Endodermal cell (in vitro differentiated cells): ENCODE measurements at places on chromosomes 2 and 18. TPM values are rescaled to one million over a fixed set of nuclear protein-coding genes. Genes with fewer than 3 reads are reported as not detected.
A peak's percentile ranks its signal among the peaks of the same experiment; 100 is the strongest.

DNA sequence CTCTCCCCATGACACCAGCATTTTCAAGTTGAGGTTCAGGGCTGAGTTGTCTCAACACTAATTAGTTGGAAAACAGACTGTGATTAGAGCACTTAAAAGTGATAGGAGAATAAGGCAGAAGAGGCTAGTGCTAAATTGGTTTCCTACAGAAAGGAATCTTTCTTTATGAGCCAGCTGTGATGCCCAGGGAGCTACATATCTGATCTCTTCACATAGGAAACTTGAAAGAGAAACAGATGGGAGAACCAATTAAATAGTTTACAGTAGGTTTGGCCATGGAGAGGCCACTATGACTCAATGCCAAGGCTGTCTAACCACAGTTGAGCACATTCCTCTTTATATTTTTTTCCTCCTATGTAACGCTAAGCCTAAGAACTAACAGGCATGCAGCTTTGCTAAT, 418.3 kb upstream of the CYRIA start:
- H3K36me3 ChIP-seq: no peaks in the 10 kb centered on the region
- H3K27ac ChIP-seq: no peak overlapping the region
- no peak for DNase-seq

DNA sequence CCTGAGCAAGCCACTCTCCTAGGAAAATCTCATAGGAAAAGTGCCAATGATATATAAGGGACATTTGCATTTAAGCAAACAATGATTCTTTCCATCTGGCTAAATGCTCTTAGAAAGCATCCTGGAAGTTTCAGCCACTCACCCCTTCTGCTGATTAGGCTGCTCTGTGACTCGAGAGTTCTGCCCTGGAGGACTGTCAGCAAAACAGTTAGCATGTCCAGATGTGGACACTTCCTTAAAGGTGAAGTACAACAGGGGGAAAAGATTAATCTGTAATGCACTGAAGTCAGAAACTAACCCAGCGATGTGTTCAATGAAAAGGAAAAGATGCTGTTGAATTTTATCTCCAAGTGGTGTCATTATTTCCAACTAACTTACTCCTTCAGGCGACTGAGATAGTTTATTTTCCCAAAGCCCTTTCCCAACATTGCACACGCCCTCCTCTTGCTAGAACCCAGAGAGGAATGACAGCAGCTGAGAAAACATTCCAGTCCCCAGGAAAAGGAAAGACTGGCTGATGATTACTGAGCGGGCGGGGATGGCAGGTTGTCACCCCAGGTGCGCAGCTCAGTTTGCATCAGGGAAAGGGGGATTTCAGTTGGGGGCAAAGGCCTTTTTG, 214.0 kb downstream of the SS18 start:
- H3K4me1 ChIP-seq: no peaks in the 10 kb centered on the region
- H3K27ac ChIP-seq: no peak overlapping the region
- H3K4me3 ChIP-seq: no peak overlapping the region

DNA sequence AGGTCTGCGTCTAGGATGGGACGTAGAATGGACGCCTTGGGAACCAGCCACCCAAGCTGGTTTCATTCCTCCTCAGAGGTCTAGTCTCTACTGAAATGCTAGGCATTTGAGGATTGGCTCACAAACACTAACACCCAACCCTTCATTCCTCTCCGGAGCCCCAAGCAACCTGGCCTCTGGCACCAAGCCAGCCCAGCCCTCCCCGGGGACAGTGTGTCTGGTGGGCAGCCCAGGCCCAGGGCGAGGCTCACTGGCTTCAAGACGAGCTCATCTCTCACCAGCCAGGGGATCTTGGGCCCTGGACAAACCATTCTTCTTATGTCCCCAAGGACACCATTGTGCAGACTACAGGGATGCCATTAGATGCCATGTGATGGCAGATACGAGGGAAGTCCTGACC, 182.5 kb downstream of the CTIF start:
- no peaks in the 10 kb centered on the region for H3K4me1 ChIP-seq
- H3K36me3 ChIP-seq: peaks cover 19% of the 10 kb centered on the region
- H3K27ac ChIP-seq: no peak overlapping the region
- DNase-seq: no peak
- H3K27me3 ChIP-seq: no peaks in the 10 kb centered on the region
- no peak overlapping the region for H3K4me3 ChIP-seq

DNA sequence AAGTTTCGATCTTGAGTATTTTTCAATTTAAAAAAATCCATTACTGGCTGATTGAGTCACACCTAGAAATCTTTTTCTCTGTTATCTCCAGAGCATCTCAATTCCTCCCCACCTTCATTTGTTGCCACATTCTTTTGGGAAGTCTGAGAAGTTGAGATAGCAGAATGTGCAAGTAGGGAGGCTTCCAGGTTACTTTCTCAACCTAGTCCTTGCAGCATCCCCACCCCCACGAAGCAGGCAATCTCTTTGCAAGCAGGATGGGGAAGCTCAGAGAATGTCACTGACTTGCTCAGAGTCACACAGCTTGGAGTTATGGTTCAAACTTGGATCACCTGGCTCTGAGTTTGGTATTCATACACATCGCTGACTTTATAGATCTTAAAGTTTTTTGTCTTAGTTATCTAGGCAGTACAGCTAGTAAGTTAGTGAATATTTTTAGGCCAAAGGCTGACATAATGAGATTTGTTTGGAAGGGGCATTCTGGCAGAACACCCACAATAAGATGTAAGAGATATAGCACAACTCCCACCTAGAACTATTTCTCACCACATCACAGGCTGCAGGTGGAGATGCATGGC, 25.9 kb upstream of the LCLAT1 start:
- H3K27me3 ChIP-seq: no peaks in the 10 kb centered on the region
- DNase-seq: peak; percentile 55
- H3K36me3 ChIP-seq: no peaks in the 10 kb centered on the region
- H3K4me3 ChIP-seq: no peak overlapping the region
- H3K4me1 ChIP-seq: peaks cover 6% of the 10 kb centered on the region

- H3K4me1 ChIP-seq: no peaks in the 10 kb centered on the region
- H3K36me3 ChIP-seq: no peaks in the 10 kb centered on the region
- H3K27ac ChIP-seq: no peak overlapping the region
- H3K4me3 ChIP-seq: no peak overlapping the region
- no peaks in the 10 kb centered on the region for H3K27me3 ChIP-seq
- peak; percentile 47 for DNase-seq
Measured at GRCh38 chr2:233384811-233385488, 30.7 kb downstream of the DGKD start.

The DSC3 gene
- 0.53 to 0.66 TPM (median 0.61 TPM) in 3 replicates for total RNA-seq

The DPP10 gene
- total RNA-seq: 6.8 and 8.2 TPM in 2 replicates

The CDH2 gene
- 489 and 572 TPM in 2 replicates for total RNA-seq

The RAD51AP2 gene
- total RNA-seq: not detected in 2 replicates
